ENCODE measurements at places on chromosomes 3 and 15.

- DNase-seq: no peak
These were observed 146.3 kb downstream of the THRB start for GRCh38 chr3:24348348-24348747.

GRCh38 chr3:108396336-108396735, 100.0 kb downstream of the HHLA2 start:
- no peak for DNase-seq

GRCh38 chr3:50117120-50117519, 28.4 kb downstream of the RBM5 start:
- no peak for DNase-seq

DNA sequence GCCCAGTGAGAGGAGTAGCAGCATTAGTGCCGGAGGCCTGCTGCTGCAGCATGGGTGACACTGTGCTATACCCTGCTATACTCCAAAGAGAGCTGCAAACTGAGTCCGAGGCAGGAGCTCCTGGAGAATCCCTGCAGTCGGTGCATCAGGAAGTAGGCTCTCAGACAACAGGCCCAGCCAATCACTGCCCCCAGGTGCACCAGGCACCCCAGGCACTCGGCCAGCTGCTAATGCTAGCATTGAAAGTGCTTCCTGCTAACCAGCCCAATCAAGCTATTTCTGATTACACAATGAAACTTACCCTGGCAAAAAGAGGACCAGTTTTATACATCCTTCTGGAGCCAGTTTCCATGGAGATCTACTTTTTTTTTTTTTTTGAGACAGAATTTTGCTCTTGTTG, 45.6 kb upstream of the IREB2 start:
- no peak for DNase-seq

- DNase-seq: no peak
These were observed 17.2 kb downstream of the TSPAN3 start for GRCh38 chr15:77053709-77054108.
